ENCODE measurements at places on chromosomes 7 and 10.

GRCh38 chr10:49115796-49116508, 630 bp upstream of the VSTM4 start:
- no peak for DNase-seq

GRCh38 chr7:78510580-78511188, 712.1 kb downstream of the PHTF2 start:
- peak; percentile 38 for DNase-seq

DNA sequence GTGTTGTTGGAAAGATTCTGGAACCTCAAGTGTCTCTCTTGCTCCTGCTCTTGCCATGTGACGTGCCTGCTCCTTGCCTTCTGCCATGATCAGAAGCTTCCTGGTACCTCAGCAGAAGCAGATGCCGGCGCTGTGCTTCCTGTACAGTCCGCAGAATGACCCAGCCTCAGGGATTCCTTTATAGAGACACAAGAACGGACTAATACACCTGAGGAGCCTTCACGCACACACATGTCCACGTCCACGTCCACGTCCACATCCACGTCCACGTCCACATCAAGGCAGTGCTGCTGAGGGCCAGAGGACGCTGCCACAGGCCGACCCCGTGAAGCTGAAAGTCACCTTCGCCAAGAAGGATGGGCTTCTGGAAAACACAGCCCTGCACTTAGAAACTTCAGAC, 190.1 kb downstream of the MAD1L1 start:
- DNase-seq: peak; percentile 30

GRCh38 chr7:103446049-103446520, at the start of gene SLC26A5:
Gene SLC26A5, minus strand, starts transcription at chr7:103446207. Its CDS starts 24,693 bp downstream, at chr7:103421514.
- DNase-seq: no peak

- no peak for DNase-seq
These were observed 2.0 kb upstream of the HOGA1 start for GRCh38 chr10:97582169-97582568.

DNA sequence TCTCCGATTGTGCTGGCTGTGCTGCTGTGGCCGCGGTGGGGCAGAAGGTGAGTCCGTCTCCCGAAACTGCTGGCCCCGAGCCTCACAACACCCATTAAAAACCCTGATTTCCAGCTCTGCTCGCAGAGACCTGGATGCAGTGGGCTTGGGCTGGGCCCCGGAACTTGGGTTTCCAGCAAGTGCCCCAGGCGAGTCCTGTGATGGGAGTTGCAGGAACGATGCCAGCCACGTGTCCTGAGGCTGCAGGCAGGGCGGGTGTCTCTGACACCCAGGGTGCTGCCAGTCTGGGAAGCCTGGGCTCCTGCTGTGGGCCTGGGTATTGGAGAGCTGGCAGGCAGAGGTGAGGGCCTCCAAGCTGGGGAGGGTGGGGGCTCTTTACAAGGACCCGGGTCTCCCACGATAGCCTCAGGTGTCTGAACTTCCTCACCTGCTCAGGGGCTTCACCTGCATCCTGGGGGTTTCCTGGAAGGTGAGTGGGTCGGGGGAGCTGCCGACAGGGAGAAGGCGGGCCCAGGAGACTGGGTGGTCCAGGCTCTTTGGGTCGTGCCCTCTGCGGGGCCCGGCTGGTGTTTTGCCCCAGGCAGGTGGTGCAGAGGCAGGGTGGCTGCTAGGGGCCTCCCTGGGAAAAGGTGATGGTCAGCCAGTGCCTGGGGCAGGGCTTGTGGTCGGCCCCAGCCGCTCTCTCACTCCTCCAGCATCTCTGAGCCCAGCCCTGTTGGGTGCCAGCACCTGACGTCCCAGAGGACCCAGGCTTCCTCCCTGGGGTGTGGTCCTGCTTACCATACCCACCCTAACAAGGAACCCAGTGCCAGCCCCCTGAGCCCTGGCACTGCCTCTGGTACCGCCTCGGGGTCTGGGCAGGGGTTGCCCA, 180.3 kb downstream of the DNAJB6 start:
- peak; percentile 67 for DNase-seq

- DNase-seq: peak; percentile 89
These were observed 77.8 kb upstream of the ATP6V0A4 start for GRCh38 chr7:138875794-138876193.

GRCh38 chr7:21829731-21830130, 116.0 kb downstream of the CDCA7L start:
- no peak for DNase-seq

DNA sequence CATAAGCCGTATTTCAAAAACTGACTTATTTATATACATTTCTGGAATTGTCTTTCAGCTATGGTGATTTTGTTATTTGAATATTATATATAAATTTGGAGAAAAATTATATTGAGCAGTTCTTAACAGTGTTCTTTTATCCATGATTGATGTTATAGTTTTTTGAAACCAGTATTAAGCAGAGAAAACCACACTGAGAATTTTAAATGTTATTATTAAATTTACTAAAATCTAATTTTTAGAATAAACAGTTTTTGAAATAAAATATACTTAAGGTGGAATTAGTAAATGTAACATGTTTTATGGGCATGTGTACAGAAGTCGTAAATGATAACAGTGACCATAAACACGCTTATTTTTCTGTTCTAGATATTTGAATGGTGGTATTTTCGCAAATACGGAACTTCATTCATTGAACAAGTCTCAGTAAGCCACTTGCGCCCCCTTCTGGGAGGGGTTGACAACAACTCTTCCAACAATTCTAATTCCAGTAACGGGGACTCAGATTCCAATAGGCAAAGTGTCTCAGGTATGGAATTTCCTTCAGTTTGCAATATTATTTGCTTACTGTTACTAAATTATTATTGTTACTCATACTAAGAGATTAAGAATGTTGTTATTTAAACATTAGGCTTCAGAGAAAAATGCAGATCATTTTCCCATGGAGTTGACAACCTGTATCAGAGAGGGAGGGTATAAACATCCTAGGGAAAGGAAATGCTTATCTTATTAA, 166.1 kb downstream of the ST7 start:
- DNase-seq: peak; percentile 23

- DNase-seq: no peak
These were observed 183.2 kb downstream of the AUTS2 start for GRCh38 chr7:69781412-69781846.

DNA sequence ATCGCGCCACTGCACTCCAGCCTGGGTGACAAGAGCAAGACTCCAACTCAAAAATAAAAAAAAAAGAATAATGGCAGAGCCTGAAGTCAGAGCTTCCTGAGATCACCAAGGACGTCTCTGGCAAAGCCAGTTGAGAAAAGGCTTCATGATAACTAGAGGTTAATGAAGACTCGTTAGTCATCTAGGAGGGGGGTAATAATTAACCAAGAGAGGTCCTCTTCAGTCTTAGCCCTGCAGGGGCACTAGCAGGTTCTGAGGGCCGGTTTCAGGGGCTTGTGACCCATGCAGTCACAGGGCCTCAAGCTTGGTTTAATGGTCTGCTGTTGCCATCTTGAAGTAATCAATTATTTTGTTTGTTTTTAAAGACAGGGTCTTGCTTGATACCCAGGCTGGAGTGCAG, 28.6 kb upstream of the PROSER2 start:
- DNase-seq: no peak

GRCh38 chr7:79050603-79051002, 402.9 kb downstream of the MAGI2 start:
- no peak for DNase-seq

DNA sequence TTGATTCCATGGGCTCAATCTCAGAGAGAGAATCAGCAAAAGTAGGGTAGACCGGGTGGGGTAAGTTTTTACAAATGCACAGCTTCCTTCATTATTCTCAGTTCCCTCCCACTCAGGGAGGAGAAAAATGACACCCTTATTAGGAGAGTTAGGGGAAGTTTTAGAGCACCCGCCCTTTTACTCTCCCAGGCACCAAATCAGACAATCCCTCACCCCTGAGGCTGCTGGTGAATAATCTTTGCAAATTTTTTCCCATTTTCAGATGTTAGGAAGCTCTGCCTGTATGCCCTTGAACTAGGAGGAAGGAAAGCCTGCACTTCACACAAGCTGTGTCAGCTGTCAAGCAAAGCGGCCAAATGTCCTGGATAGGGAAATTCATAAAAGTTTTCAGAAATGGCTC, 834.9 kb downstream of the GRID1 start:
- DNase-seq: no peak

DNA sequence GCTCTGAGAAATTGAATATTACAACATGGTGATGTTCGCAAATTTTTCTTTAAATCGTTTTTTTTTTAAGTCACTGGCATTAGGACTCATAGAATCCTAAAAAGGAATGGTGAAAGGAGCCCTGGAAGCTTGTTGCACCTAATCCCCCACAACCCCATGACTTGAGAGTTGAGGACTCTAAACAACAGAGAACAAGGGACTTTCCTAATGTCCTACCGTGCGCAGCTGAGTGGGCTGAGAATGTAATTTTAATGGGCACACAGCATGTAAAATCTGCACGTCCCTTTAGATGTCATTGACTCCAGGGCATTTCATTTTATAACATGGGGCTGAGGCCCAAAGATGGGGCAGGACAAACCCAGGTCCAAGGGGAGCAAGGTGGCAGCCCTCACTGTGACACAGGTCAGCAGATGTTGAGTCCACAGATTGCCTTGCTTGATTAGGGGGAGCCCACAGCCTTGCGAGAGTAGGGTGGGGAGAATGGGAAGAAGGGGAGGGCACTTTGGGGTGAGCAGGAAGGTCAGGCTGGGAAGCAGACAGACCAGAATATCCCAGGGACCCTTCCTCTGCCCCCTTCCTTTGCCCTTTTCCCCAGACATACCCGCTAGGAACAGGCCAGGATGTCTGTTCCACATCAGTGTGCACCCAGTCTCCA, 208.4 kb upstream of the ZMIZ1 start:
- no peak for DNase-seq

GRCh38 chr7:93427107-93427506, 147.4 kb downstream of the CALCR start:
- no peak for DNase-seq

DNA sequence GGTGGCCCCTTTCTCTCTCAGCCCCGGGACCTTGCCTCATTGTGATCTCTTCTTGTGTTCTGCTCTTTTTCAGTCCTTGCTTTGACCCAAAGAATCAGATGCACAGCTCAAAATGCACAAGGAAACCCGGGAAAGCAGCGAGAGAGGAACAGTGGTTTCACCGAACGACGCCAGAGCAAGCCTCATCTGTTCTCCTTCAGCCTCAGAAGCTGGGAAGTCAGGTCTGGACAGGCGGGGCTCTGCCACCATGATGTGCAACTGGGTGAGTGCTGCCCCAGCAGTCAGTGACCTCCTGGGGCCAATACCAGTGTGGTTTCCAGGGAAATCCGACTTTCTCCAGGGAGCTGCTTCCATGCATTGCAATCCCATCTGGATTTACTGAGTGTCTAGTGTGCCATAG, 133.4 kb downstream of the PRKCQ start:
- DNase-seq: no peak

DNA sequence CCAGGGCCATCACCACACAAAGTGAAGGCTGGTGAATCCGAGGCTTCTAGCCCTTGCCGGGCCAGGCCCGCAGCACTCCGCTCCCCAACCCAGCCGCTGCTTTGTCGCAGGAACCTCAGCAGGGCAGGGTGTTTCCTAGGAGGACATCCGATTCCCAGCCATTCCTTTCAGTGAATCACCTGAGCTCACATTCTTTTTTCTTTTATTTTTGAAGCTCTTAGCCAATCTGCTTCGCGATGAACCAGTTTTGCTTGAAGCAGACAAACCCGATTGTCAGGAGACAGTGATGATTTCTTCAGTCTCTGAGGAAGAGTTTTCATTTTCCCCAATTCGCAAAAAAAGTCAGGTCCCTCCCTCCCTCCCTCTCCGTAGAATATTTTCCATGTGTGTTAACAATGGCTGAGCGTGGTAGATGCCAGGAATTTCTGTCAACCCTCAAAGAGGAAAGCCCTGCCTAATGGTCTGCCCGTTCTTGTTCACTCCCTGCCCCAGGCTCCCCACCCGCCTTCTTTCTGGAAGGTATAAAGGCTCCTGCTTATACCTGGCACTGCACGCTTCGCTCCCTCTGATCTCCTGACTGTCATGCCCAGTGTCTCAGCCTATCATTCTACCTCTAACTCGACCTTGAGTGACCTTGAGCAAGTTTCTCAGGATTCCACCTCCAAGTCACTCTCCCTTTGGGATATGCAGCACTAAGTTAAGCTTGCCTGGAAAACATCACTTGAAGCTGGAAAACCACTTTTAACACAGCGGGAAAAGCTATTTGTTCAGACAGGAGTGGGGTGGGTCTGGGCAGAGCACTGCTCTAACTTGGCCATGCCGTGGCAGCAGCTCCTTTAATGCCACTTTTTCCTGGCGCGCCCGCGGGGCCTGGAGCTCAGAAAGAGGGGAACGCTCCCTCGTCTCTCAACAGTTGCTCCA, 35.1 kb downstream of the EGFR start:
- DNase-seq: no peak

DNA sequence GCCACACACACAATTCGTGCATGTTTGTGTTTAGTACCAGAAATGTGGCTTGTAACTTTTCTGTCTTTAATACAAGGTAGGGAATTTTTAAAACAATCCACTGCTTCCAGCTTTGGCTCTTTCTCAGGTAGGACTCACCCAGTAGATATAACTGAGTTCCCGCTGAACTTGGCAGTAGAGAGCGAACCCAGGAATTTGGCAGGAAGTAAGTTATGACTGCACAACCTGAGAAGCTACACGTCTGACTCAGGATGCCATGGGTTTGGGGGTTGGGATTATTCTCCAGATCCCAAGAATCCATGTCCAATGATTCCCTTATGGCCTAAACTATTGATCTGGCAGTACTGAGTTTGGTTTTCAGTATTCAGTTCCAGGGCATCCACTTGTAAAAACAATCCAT, 499.7 kb downstream of the CALN1 start:
- no peak for DNase-seq

GRCh38 chr10:126350216-126350992, 37.9 kb downstream of the ADAM12 start:
- DNase-seq: peak; percentile 90

- peak; percentile 87 for DNase-seq
These were observed 635.7 kb upstream of the ANKRD30A start for GRCh38 chr10:36489611-36490228.

GRCh38 chr10:35778306-35778705, 136.2 kb upstream of the FZD8 start:
- DNase-seq: peak; percentile 1

DNA sequence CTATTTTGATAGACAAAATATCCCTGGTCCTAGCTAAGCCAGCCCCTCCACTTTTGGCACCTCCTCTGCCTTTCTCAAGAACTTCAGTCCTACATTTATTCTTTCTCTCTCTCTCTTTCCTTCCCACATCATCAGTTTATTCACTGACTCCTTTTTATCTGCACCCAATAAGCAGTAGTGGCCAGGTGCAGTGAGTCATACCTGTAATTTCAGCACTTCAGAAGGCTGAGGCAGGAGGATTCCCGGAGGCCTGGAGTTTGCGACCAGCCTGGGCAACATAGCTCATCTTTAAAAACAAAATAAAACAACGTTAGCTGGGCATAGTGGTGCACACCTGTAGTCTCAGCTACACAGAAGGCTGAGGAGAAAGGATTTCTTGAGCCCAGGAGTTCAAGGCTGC, 19.4 kb upstream of the NRP1 start:
- DNase-seq: no peak

DNA sequence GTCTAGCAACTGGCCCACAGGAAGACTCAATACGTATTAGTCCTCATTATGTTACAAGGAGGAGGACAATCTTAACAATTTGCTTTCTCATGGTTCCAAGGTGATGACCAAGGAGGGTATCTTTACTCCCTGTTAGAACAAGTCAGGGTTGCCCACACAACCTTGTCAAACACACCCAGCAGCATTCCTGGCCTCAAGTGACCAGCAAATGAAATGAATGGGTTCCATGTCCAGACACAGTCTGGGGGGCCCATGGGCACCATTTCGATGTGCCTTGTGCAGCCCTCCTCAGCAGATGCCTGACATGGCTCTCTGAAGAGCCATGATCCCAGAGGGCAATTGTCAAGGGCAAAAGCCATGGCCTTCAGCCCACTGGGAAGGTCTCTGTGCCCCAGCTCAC, 40.8 kb downstream of the ANXA8 start:
- no peak for DNase-seq

GRCh38 chr10:131729361-131729760, 171.4 kb upstream of the PPP2R2D start:
- no peak for DNase-seq

All from osteoblast (primary cell).